Uterine smooth muscle cell (primary cell): ENCODE measurements at places on chromosomes 3 and 15. TPM values are rescaled to one million over a fixed set of nuclear protein-coding genes. Genes with fewer than 3 reads are reported as not detected.

CDCP1 gene
- 27.7 and 44.5 TPM in 2 replicates for total RNA-seq

SCAP gene
- total RNA-seq = 43.8 and 73.6 TPM in 2 replicates

CHL1 gene
- total RNA-seq = under 0.01 TPM in 2 replicates

CCK gene
- total RNA-seq = 0.62 and 1.1 TPM in 2 replicates

CD200 gene
- total RNA-seq = 0.44 and 2.9 TPM in 2 replicates

SLC22A14 gene
- total RNA-seq = under 0.01 TPM in 1 of 2 replicates, not detected in the other

IDH3A gene
- 39.0 and 67.1 TPM in 2 replicates for total RNA-seq

SSR3 gene
- 604 and 630 TPM in 2 replicates for total RNA-seq

MOBP gene
- total RNA-seq = under 0.01 TPM in 2 replicates

MKRN3 gene
- 0.37 and 0.89 TPM in 2 replicates for total RNA-seq

SEMA3F gene
- total RNA-seq = 0.25 and 0.55 TPM in 2 replicates

ZIC4 gene
- not detected in 2 replicates for total RNA-seq

TERC gene
- total RNA-seq = 597 and 759 TPM in 2 replicates

CNTN3 gene
- 4.2 and 5.0 TPM in 2 replicates for total RNA-seq

PLA2G4D gene
- not detected in 2 replicates for total RNA-seq

TM6SF1 gene
- 0.22 and 0.62 TPM in 2 replicates for total RNA-seq

WDR73 gene
- 30.4 and 32.2 TPM in 2 replicates for total RNA-seq

CP gene
- total RNA-seq = not detected in 2 replicates

BFSP2 gene
- total RNA-seq = not detected in 2 replicates

PRR20G gene
- total RNA-seq = not detected in 2 replicates

PEX11A gene
- total RNA-seq = 5.8 and 9.1 TPM in 2 replicates

ITGA11 gene
- 2.8 and 13.0 TPM in 2 replicates for total RNA-seq

LRRK1 gene
- 10.6 and 15.7 TPM in 2 replicates for total RNA-seq

CPN2 gene
- total RNA-seq = not detected in 2 replicates

TEX9 gene
- total RNA-seq = 3.1 and 4.1 TPM in 2 replicates

RHOV gene
- not detected in 2 replicates for total RNA-seq

DNAJC17 gene
- total RNA-seq = 18.9 and 51.0 TPM in 2 replicates

GPR149 gene
- total RNA-seq = not detected in 2 replicates

CCDC80 gene
- 134 and 363 TPM in 2 replicates for total RNA-seq

IL5RA gene
- not detected in 2 replicates for total RNA-seq
